ENCODE measurements at places on chromosomes 16 and 17. TPM values are rescaled to one million over a fixed set of nuclear protein-coding genes. Genes with fewer than 3 reads are reported as not detected.

DNA sequence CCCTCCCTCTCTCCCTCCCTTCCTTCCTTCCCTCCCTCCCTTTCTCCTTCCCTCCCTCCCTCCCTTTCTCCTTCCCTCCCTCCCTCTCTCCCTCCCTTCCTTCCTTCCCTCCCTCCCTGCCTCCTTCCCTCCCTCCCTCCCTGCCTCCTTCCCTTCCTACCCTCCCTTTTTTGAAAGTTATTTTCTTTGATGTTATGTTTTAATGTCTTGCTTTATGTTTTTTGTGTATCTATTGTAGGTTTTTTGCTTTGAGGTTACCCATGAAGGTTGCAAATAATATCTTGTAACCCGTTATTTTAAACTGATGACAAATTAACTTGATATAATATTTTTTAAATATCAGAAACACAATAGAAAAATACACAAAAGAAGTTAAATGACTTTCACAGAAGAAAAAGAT, 96.2 kb downstream of the SSH2 start:
- no peak for DNase-seq

KRTAP9-4 gene
- total RNA-seq = not detected

- no peak for DNase-seq
These were observed 146.8 kb upstream of the GSE1 start for GRCh38 chr16:85466304-85466700.

GRCh38 chr17:49422714-49423113, 8.0 kb upstream of the PHB1 start:
- no peak for DNase-seq

GRCh38 chr16:64745258-64745930, 376.5 kb downstream of the CDH11 start:
- no peak for DNase-seq

DNA sequence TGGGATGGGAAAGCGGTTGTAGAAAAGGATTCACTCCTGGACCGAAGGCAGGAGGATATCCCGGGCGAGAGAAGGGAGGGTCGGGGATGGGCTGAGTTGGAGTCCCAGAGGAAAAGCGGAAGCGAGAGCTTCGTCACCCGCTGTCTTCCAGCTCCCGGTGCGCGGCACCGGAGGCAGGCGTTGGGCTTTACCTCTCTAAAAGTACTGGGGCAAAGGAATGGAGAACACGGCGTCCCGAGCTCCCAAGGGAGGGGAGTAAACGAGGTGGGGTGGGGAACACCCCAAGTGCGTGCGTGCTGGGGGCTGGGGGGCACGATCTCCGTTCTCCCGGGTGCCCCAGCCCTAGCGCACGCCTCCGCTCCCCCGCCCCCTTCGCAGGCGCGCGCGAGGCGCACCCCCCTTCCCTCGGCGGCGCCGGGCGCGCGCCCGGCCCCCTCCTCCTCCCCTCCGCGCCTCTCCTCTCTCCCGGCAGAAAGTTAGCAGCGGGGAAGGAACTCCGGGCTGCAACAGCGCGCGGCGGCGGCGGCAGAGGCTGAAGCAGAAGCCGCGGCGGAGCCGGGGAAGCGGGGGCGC, at the start of gene HS3ST4:
Gene HS3ST4 (plus strand): TSS at position 441 of the 573 bp plus-strand sequence.
- DNase-seq = no peak

Data from M059J (cell line).